ENCODE measurements at places on chromosomes 2 and 18. TPM values are rescaled to one million over a fixed set of nuclear protein-coding genes. Genes with fewer than 3 reads are reported as not detected.

The LONRF2 gene
- total RNA-seq, result not detected

The SLC11A1 gene
- total RNA-seq, result 0.12 TPM

The ANKRD53 gene
- total RNA-seq, result 0.54 TPM

The SGPP2 gene
- total RNA-seq, result not detected

The CCDC121 gene
- 2.9 TPM for total RNA-seq

The ZNF396 gene
- 0.25 TPM for total RNA-seq

The NFU1 gene
- total RNA-seq, result 70.7 TPM

The GYPC gene
- total RNA-seq, result 37.1 TPM

The NYAP2 gene
- total RNA-seq, result not detected

DNA sequence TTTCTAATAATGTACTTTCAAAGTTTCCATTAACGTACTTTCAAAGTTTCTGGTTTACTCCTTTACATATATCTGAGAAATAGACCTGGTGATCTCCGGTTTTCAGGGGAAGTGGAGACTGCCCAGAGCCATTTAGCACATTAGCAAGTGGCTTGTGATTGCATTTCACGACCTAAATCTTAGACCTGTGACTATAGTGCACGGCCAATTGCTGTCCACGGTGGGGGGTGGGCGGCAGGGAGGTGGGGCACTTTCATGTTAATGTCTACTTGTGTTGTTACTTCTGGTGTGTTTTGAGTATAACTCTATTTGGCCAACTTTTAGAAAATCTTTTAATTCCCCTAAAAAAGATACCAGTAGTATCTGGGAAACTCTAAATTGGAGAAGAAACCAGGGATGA lies 11.3 kb downstream of the GATA6 start:
- no peak for DNase-seq

- DNase-seq, result no peak
Measured at GRCh38 chr2:15311201-15311907, 249.8 kb downstream of the NBAS start.

DNA sequence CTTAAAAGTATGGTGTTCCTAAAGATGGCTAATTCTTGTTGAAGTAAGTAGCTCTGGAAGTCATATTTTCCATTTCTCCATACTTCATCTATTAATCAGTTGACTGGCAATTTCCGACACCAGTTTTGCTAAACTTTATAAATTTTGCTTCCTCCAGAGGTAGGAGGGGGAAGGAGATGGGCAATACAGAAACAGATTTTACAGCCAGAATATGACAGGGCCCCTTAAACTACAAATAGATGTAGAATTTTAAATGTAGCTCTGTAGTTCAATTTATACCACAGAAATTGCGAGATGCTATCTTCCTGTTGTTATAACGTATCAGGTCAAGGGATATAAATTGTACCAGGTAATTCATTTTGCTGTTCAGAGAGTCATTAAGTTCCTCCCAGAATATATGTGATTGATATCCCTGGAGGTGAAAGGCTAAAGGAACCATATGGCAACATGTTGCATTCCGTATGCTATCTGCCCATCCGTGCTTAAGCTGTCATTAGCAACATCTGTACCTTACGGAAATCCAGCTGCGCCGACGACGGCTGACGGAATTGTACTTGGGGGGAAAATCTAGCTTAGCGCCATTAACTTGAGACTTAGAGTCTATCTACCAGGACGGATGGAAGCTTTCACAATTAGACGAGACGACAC lies 8.4 kb upstream of the NR4A2 start:
- peak; percentile 18 for DNase-seq

DNA sequence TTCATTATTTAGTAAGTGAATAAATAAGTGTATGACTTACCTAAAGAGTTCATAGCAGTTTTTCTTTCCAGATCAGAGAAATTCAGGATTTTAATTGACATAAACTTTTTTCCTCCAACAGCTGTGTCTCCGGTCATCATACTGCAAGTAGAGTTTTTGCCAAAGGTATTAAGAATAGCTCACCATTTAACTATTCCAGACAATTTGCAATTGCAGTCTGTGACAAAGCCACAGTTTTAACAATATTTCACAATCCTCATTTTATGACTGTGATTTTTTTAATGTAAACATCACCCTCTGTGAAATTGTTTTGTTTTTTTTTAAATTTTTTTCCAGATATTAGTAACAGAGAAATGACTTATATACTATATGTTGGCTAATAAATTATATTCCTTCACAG lies 199.1 kb downstream of the TRIB2 start:
- DNase-seq, result no peak

- DNase-seq, result no peak
Measured at GRCh38 chr2:134863446-134863845, 25.0 kb downstream of the ACMSD start.

GRCh38 chr2:64021578-64021977 lies 2.4 kb upstream of the VPS54 start:
- no peak for DNase-seq

GRCh38 chr2:239154971-239155805 lies 245.6 kb downstream of the HDAC4 start:
- DNase-seq, result no peak

DNA sequence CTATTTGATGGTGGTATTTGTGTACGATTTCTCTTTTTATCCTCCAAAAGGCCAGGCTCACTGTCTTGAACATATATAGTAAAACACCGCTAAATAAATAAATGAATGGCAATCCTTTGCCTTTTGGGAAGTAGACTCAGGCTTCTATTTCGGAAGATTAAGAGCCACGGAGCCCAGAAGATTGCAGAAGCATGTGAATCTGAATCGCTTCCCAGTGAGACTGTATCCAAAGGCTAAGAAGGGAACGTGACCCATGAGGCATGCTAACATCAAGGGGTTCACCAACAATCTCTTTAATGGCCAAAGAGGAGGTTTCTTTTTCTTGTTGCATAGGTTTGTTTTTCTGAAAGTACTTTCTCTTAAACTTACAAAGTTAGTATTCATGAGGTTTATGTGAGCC lies 70.0 kb upstream of the DNMT3A start:
- DNase-seq, result no peak

- peak; percentile 37 for DNase-seq
Measured at GRCh38 chr2:86788165-86788564, 2.5 kb downstream of the CD8A start.

All from G401 (cell line).